ENCODE measurements at places on chromosomes 1 and 21.

DNA sequence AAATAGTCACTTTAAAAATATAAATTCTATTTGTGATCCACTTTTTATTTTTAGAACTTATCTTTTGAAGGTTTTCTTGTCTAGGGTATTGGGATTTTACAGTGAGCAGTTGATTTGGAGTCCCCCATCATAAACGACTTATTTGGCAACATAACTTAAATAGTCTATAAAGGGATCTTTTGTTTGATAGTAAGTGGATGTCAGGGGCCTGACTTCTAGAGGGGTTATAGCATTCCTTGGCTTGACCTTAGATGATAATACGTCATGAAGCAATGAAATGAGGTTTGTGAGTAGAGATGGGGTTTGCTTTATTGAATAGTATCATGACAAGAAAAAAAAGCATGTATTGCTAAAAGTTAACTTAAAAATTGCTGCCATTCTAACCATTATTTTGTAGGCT, 17.8 kb downstream of the VPS45 start:
- no peak for DNase-seq

GRCh38 chr1:106548726-106549125, 507.7 kb upstream of the PRMT6 start:
- DNase-seq, result no peak

GRCh38 chr1:110605446-110605845, 712 bp downstream of the KCNA2 start:
- no peak for DNase-seq

- DNase-seq, result no peak
These were observed 433.1 kb upstream of the KAZN start for GRCh38 chr1:14165371-14165801.

DNA sequence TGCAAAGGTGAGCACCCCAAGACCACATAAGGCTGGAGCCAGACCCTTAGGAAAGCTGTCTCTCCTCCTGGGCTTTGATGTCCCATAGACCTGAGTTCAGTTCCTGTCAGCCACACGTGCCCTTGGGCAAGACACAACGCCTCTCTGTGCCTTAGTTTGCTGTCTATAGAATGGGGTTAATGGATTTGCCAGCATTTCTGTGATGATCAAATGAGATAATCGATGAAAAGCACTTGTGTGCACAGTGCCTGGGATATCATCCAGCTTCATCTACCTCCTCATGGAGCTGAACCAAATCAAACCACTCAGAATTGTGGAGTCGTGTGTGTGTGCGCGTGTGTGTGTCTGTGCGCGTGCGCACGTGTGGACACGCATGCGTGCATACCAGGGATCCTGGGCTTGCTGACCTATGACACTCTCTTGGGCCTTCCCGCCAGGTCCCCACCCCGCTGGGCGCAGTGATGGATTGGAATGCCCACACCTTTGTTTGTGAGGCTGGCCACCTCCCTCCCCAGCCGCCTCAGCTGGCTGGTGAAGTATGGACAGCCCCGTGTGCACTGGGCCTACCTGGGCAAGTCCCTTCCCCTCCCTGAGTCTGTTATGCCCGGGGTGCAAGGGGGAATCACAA, 5.2 kb downstream of the TTC22 start:
- DNase-seq, result no peak

DNA sequence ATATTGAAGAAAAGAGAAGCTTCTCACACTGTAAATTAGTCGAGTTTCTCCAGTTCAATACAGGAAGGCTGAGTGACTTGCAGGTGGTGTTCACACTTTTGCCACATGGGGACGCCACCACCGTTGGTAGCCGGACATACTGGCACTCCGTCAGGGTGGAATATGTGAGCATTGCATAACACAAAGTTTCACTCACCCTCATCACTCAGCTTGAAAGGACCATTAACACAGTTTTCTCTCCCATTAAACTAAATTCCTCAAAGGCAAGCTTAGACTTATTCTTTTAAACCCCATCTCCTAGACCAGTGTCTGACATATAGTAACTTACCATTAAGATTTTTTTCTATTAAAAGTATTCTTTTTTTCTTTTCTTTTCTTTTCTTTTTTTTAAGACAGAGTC, 105.3 kb upstream of the SERBP1 start:
- peak; percentile 33 for DNase-seq

GRCh38 chr1:237677979-237678378, 212.7 kb downstream of the ZP4 start:
- no peak for DNase-seq

DNA sequence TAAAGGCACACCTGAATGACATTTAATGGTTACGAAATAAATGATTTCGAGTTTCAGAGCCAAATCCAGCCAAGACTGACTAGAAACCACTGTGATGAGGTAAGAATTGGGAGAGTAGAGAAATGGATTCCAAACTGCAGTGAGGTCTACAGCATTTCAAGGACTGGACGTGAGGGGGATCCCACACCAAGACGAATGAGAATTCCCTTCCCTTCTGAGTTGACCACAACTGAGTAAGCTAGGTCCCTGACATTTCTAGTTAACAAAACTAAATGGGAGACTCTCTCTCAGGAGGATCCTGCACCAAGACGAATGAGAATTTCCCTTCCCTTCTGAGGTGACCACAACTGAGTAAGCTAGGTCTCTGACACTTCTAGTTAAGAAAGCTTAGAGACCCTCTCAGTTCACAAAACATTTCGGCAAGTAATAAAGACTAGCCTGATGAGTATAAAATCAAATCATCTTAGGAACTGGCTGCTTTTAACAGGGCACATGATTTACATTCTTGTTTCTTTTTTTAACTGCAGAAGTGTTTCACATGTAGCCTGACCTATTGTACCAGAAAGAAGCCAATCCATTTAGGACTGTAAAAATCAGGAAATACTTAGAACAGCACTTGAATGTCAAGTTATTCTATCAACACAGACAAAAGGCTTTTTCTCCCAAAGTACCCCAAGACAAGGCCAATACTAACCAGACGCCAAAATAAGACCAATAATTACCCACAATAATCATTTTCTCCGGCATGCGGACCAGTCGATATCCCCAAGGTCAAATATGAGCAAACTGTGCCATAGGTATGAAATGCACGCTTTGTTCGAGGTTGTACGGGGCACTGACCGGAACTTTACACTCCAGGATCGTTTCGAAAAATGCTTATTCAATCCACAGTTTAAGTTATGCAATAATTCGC, 1.4 kb upstream of the SPATA1 start:
- DNase-seq, result no peak

- no peak for DNase-seq
These were observed 7.7 kb downstream of the WNT9A start for GRCh38 chr1:227939791-227940771.

DNA sequence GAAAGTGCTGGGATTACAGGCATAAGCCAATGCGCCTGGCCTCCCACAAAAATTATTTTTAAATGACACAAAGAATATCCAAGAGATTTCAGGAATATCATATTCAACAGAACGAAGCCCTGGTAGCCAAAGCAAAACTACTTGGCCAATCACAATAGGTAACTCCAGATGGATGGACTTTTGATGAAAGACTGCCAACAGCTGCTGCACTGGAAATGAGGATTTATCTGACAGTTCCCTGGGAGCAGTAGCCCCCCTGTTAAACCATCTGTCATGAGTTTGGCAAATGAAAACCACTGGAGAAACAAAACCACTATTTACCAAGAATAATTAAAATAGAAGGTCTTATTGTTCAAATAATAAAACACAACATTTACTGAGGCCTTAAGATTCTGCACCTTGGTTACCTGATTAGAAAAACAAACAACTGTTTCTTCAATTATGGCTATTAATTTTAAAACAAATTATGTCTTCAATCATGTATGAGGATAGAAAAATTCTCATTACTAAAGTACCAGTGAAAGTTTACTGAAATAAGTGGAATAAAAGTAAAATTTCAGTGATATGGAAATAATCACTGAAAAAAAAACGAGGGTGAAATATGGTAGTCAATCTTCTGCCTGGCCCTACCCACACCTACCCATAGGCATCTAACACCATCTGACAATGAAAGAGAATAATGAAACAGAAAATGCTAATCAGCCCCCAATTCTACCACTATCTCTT, 34.3 kb upstream of the PSMG1 start:
- DNase-seq, result no peak

GRCh38 chr1:31937300-31938183, 626 bp downstream of the PTP4A2 start:
- DNase-seq, result no peak

GRCh38 chr1:18972991-18973390, 16.5 kb upstream of the IFFO2 start:
- no peak for DNase-seq

GRCh38 chr1:153946622-153947241, at the start of gene DENND4B:
DENND4B (minus strand) TSS chr1:153946718; CDS start chr1:153944374, 2,344 bp downstream.
- DNase-seq, result peak; percentile 76

- DNase-seq, result no peak
These were observed 62.8 kb downstream of the MAGI3 start for GRCh38 chr1:113452921-113453770.

DNA sequence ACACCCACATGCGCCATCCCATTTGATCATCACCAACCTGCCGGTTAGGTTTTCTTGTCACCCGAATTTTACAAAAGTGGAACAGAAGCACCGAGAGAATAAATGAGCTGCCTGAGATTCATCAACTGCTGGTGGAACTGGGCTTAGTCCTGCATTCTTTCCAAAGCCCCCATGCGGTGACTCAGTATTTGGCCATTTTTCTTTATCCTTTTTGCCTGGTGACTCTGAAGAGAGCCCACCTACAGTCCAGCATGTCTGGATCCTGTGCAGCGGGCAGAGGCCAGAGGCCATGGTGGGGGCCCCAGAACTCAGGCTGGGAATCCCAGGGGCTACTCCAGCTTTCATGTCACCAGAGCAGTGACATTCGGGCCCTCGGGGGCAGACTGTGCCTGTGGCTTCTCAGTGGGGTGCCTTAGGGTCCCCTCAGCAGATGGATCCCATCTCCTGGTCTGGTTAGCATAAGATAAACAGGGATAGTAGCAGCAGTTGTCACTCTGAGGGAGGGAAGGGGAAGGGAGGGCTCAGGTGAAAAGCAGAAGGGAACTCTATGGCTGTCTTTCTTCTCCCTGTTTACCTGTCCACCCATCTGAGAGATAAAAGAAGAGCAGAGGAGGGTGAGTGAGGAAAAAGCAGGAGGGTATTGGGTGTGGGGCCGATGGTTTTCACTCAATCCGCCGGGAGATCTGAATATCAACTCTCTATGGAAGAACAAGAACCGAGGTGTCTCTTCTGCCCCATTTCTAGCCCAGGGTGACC, 63.2 kb downstream of the KIF26B start:
- no peak for DNase-seq

GRCh38 chr1:17168091-17168876, 36.6 kb upstream of the PADI1 start:
- no peak for DNase-seq

DNA sequence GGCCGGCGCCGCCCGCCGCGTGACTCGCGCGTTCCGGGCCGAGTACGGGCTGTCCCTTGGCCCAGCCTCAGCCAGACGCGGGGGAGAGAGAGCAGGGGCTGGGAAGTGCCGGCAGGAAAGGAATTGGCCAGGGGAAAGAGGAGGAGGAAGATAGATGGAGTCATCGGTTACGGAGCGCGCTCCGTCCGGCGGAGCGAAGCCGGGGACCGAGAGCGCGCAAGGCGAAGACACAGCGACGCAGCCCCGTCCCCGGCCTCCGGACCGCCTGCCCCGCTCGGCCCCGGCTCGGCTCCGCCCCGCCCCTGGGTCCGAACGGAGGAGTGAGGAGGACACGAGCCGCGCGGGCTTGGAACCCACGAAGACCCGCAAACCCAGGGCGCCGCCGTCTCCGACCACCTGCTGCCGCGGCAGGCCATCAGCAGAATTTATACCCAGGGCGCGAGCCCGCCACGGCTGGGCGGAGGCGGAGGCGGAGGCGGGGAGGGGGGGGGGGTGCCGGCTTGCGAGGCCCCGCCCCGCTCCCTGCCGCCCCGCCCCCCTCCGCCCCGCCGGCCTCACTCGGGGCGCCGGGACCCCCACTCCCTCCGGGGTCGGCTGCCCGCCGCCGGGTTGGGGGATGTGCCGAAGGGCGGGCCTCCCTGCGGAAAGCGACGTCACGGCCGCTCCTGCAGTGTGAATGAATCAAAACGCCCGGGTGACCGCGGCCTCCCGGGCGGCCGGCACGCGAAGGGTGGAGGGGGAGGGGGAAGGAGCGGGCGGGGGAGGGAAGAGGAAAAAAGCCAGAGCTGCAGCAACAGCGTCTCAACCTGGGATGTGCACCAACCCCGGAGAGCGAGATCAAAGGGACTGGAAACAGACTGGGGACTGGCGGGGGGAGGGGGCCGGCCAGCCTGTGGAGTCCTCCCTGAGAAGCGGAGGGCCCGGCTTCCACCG, at the start of gene LHX4:
Gene LHX4 (plus strand): TSS at position 782 of the 933 bp plus-strand sequence. CDS start 266 bp downstream, outside the sequence.
- no peak for DNase-seq

DNA sequence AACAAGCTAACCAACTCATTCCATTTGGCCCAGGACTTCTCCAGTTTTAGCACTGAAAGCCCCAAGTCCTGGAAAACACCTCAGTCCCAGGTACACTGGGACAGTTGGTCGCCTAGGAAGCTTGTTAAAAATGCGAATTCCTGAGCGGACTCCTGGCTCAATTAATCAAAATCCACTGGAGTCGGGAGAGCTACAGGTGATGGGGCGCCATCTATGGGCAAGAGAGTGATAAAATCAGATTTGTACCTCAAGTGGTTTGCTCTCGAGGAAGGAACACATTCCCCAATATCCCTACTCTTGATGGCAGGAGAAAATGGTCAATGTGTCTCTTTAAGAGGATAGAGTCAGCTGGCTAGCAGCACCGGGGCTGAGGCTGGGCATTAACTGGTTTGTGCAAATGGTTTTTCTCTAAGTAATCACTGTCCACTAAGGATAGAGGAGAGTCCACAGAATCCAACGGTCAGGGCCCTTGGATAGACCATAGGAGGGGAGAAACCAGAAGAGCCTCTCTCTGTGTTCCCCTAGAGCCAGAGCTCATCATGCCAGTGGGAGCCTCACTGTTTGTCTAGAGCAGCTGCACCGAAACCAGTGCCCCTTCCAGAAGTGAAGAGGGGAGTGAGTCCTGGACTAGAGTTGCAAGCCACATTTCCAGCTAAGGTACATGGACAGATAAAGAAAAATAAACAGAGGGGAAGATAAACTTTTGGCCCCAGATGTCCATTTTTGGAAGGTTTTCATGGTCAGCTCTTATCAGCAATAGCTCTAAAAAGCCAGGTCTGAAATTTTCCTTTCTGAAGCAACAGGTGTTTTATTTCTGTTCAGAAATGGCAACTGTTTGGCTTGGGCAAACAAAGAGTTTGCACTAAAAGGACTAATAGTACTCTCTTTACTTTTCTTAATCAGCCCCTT, 148.5 kb downstream of the TENT5C start:
- peak; percentile 24 for DNase-seq

GRCh38 chr1:93608187-93609109, 73.2 kb downstream of the BCAR3 start:
- no peak for DNase-seq

DNA sequence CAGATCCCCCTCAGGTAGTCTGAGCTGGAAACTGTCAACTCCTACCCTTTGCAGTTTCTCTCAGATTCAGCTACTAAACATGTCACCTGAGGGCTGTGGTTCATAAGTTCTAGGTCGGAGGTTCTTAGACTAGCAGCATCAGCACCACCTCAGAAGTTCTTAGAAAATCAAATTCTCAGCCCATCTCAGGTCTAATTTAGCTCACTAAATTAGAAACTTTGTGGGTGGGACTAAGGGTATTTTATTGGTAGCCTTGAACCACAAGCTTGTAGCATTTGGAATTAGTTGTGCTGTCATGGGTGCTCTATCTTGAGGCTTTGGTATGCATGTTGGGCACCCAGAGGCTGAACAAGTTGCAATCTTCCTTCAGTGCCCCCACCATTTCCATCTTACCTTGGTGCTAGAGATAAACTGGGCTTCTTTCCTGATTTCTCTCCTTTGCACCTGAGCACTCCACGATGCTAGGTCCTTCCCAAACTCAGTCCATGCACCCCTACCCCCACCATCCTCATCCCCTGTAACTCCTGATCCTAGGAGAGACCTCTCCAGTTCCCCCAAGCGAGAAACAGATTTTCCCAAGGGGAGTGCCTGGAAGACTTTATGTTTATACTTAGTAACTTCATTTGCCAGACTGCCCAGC, 54.2 kb downstream of the S1PR1 start:
- no peak for DNase-seq
